T follicular helper cell (primary cell): ENCODE measurements at places on chromosomes 4 and X.
A peak's percentile ranks its signal among the peaks of the same experiment; 100 is the strongest.

DNA sequence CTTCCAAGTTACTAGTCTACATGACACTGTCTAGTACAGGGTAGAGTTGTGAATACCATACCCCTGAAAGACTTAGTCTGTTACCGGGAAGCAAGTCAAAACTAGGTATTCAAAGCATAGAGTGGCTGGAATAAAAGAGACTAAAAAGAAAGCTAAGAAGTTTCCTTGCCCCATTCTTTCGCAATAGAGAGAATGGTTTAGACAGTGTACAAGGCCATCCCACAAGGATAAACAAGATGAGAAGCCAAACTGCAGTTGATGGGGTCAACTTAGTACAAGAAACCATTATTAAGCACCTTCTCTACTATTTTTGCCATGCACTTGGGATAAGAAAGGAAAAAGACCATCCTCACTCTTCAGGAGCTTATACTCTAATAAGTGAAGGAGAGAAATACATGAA is 30.3 kb downstream of the AMMECR1 start:
- DNase-seq, result no peak

DNA sequence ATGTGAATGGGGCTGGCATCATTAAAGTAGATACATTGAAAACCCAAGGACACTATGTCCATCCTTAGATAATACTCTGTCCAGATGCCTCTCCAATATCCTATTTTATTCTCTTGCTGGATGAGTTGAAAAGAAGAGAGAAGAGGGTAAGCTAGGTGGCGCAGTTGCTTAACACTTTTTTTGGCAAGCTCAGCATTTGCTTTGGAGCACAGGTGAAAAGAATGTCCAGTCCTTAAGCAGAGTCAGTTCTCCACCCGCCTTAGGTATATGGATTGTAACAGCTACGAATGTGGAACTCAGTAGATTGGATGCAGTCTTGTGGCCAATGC is 208.4 kb downstream of the NWD2 start:
- peak; percentile 6 for DNase-seq

GRCh38 chrX:110703641-110704040 is 92.0 kb downstream of the CHRDL1 start:
- no peak for DNase-seq

DNA sequence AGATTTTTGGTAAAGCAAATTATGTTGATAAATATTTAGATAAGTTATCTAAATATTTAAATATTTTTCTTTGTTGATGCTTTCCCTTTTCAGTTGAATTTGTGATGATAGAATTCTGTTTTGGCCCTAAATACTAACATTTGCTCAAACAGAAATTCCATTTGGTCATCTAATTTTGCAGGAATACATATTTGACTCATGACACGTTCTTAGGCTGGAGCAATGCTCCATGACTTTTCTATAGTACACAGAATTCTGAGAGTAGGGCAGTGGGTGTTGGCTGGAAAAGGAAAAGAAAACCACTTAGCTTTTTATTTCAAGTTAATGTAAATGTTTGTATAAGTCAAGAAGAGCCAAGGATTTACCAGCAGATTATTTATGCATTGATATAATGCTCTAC is 58.6 kb upstream of the GK2 start:
- DNase-seq, result no peak

DNA sequence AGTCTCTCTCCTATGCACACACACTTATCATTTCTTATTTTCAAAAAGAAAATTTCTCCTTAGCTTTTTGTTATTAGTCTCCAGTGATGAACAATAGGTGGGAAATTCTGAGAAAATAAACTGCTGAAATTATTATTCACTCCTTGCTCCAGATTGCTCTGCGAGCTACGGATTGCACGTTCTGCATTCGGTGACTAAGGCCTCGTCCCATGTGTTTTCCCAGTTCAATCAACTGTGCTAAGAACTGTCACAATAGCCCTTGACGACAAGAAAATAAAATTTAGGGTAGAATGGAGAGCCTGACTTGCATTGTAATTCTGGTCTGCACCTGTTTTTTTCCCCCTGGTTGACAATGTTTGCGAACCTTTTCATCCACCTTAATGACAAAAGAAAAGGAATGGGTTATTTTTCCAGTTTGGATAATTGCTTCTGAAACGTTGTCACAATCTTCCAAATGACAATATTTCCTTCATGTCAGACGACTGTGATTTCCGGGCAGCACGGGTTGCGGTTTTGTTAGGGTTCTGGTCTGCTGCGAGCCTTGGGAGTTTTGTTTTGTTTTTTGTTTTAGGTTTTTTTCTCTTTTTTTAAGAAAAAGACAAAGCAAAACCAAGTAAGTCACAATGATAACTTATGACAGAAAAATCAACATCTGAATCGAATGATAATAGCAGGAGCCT is 124.5 kb upstream of the NOCT start:
- DNase-seq, result no peak

- no peak for DNase-seq
These were observed 104.8 kb upstream of the TLL1 start for GRCh38 chr4:165768281-165768680.

DNA sequence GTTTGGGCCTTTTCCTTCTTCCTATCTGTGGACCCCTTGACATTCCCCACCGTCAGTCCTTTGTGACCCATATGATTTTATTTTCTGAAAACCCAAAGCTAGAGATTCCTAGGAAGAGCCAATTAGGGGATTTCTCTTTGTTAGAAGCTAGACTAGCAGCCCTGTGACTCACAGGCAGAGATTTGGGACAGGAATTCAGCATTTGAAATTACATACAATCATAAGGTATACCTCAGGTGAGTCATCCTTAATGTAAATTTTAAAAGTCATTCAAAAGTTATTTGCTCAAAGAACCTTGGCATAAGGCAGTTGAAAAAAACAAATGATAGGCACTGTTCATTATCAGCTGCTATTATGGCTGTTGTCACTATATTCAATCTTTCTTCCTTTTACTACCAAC is 40.6 kb downstream of the USP26 start:
- no peak for DNase-seq
